ENCODE measurements at places on chromosomes 1 and 21.

GRCh38 chr1:205849619-205850355 is at the start of gene PM20D1:
PM20D1 (minus strand) TSS chr1:205850132; CDS start chr1:205850072, 60 bp downstream.
- peak; percentile 54 for DNase-seq

DNA sequence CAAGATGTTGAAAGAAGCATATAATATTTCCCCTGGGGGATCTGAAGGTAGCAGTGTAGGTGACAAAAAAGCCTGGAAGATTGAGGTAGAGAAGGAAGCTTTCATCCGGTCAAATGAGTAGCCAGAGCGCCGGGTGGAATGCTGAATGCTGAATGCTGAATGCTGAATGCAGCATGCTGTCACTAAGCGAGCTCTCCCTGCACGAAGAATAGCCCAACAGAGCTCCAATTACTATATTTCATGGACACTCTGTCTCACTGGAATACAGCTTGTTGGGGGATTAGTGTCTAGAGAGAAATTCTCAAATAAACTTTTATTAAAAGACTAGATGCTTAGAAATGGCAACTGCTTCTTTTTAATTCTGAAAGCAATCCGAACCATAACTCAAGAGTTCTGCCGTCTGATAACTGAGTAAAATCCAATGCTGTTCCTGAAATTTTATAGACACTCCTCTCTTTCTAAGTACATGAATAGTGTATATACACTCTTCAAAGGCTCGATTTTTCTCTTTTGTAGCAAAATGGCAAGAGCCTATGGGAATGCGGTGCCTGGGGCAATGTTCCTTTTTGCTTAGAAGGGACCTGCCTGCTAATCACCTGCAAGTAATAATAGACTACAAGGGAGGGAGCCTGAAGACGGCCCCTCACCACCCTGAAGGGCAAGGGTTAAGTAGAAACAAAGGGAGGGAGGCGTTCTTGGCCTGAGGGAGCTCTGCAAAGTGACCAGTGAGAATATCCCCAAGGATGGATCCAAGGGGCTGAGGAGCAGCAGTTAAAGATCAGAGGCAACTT is 203.7 kb upstream of the ESRRG start:
- DNase-seq, result no peak

DNA sequence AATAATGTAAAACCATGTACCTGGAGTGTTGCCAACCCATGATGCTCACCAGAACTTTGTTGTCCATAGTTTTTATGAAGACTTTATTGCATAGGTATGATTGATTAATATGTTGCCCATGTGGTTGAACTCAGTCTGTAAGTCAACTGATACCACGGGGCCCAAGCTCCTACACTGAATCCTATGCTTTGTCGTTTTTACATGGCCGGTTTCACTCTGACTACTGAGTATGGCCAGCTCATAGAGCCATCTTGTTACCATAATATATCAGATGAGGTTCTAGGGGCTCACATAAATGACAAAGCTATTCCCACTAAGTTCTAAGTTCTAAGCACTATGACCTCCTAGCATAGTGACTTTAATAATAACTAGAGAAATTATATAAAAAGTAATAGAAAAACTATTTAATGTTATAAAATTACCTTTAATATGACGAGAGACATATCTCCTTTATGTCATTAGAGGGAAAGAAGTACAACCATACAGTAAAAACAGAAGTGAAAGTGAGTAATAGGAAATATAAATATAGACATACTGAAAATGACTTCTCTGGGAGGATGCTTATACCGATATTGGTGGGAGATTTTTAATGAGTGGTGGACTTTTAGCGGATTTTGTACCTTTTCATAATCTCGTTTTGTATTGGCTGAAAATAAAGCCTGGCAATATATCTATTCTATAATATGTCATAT is 983.4 kb upstream of the PRMT6 start:
- no peak for DNase-seq

DNA sequence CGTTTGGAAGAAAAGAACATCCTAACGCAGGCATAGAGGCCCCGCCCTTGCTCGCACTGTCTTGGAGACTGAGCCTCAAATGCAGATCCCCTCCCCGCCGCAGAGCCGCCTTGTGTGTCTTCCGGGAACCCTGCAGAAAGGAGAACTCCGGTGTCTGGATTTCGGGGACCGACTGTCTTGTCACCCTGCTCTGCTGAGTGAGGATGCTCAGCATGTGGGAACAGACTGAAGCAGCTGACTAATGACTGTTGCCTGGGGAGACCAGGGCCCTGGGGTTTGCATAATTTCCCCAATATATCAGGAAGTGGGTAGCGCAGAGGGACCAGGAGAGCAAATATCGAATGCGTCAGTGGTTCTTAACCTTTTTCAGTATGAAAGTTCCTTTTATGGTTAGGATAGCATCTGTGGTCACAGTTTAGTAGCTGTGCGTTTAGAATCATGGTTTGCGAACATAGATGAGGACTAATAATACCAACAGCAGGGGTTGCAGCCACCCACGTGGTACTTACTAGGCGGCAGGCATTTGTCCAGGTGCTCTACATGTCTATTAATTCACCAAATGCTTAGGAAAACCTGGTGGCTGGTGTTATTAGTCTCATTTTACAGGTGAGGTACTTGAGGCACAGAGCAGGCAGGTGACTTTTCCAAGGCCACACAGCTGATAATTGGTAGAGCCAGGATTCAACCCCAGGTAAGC is 14.3 kb downstream of the GPR137B start:
- no peak for DNase-seq

DNA sequence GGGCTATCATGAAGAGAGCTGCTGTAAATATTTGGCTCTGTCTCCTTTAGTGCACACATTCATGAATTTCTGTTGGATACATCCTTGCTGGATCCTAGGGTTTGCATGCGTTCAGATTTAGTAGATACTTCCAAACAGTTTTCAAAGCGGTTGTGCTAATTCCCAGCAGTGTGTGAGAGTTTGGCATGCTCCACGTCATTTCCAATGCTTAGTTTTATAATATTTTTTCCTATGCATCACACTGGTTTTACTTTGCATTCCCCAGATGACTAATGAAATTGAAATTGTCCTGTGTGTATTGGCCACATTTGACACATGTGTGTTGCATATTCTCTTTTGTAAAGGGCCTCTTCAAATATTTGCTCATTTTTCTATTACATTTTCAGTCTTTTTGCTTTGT is 18.5 kb upstream of the AADACL3 start:
- no peak for DNase-seq

DNA sequence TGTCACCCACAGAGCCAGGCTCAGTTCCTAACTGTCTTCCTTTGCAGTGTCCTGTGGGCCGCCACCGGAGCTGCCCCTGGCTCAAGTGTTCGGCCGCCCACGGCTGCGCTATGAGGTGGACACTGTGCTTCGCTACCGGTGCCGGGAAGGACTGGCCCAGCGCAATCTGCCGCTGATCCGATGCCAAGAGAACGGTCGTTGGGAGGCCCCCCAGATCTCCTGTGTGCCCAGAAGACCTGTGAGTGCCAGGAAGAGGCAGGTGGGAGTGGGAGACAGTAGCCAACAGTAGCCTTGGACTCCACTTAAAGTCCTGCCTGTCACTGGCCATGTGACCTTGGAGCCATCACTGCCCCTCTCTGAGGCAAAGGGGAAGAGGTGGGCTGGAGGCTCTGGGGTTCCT is 16.6 kb downstream of the BCAN start:
- DNase-seq, result no peak

GRCh38 chr1:215397106-215397505 is 170.0 kb upstream of the KCTD3 start:
- DNase-seq, result no peak

All from stimulated activated CD8-positive, alpha-beta memory T cell treated with anti-CD3 and anti-CD28 coated beads, Interleukin-2, amount 100 ng/mL, for 1 hour (primary cell).